Foreskin keratinocyte (primary cell): ENCODE measurements at places on chromosomes 4 and X.

- no peak for DNase-seq
Observed at GRCh38 chr4:142354794-142355420, 491.2 kb downstream of the INPP4B start.

- DNase-seq = no peak
Observed at GRCh38 chr4:7059662-7060061, 8.2 kb downstream of the GRPEL1 start.

DNA sequence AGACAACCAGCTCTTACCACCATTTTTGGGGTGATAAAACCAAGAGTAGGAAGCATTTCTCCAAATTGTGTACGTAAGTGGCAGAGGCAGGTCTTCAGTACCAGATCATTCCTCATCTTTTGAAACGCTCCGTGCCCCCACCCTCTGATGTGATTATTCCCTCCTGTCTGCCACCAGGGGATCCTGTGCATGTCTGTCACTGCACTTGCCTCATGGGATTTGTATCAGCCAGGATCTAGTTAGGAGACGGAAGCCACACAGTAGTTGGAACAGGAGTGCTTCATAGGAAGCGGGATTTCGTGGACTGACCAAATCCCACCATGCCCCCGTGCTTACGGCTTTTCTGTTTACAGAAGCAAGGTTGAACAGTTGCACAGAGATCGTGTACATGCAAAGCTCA lies 75.5 kb downstream of the SHROOM2 start:
- no peak for DNase-seq

DNA sequence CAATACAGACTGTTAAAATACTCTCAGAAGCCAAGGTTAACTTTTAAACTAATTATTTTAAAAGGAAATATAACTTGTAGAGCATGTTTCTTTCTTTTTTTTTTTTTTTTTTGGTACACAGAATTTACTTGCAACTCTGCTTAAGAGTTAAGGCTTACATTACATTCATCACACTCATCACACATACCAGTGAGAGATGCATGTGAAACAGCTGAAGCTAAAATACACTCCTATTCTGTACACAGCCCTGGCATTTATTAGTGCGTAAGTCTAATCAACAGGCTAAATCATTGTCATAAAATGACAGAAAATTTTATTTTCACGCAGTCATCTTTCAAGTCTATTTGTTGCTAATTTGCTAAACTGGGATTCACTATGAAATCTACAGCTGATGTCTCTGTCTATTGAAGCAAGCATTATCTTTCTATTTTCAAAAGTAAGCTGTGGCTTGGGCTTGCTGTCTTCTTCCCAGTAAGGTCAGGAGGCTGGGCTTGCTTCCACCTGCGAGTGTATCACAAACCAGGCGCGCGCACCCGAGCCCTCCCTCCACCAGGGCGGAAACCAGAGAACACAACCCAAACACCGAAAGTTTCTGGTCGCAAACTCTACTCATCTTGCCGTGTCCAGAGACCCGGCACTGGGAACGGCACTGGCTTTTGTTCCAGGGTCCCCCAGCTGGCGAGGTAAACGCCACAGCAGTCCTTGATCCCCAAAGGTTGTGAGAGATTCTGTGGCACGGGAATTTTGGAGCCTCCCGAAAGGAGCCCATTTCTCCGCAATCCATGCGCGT lies 3.9 kb downstream of the MAML3 start:
- peak; percentile 31 for DNase-seq

DNA sequence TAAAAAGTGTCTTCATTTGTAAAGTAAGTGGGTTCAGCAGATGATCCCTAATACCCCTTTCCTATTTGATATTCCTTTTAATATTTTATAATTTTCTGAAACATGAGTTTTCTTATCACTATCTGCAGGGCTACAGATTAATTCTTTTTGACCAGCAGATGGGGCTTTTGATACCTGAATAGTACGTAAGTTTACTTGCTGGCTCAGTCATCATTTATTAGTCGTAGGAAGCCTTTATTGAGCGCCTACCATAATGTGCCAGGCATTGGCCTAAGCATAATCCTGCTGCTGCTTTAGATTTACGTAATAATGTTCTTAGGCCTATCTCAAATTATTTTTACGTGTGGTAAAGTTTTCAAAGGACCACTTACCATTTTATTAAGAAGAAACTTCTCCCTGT lies 33.1 kb downstream of the OSTC start:
- DNase-seq = peak; percentile 29

- DNase-seq = no peak
Observed at GRCh38 chrX:22699581-22700091, 300.1 kb upstream of the DDX53 start.
